ENCODE measurements at places on chromosomes 4 and X. TPM values are rescaled to one million over a fixed set of nuclear protein-coding genes. Genes with fewer than 3 reads are reported as not detected.

Gene CXCL8
- 404 TPM for total RNA-seq

Gene ABCG2
- total RNA-seq = 0.44 TPM

Gene SPANXD
- total RNA-seq = not detected

Gene SLC7A11
- 37.7 TPM for total RNA-seq

Gene HTN1
- total RNA-seq = not detected

Gene S100G
- total RNA-seq = not detected

Gene TCEAL6
- not detected for total RNA-seq

Gene EDNRA
- total RNA-seq = 0.29 TPM

Gene GAGE1
- total RNA-seq = not detected

Gene SSX1
- total RNA-seq = not detected

Gene NAT8L
- total RNA-seq = 0.83 TPM

Gene ZFP42
- total RNA-seq = not detected

Gene TRIML2
- not detected for total RNA-seq

Gene RAB9B
- 1.5 TPM for total RNA-seq

Gene RHOH
- not detected for total RNA-seq

Gene TGIF2LX
- total RNA-seq = not detected

Gene MAGEB10
- not detected for total RNA-seq

Gene PDLIM3
- 0.51 TPM for total RNA-seq

Gene PI4K2B
- 13.0 TPM for total RNA-seq

Gene CPE
- total RNA-seq = 4.1 TPM

Gene RLIM
- 61.7 TPM for total RNA-seq

Gene ZXDA
- 3.5 TPM for total RNA-seq

Gene OCRL
- total RNA-seq = 30.7 TPM

Gene GPR82
- not detected for total RNA-seq

Gene ETNPPL
- total RNA-seq = 0.35 TPM

Gene EIF2S3
- total RNA-seq = 255 TPM

Gene NIPAL1
- 21.0 TPM for total RNA-seq

Gene NALF2
- total RNA-seq = 6.3 TPM

Gene HMGB3
- 99.4 TPM for total RNA-seq

Gene CCDC160
- total RNA-seq = 1.0 TPM

Gene TMEM150C
- total RNA-seq = 0.98 TPM

Gene PCDH10
- not detected for total RNA-seq

Gene RRH
- 0.34 TPM for total RNA-seq
